Inflammatory macrophage treated with lipopolysaccharide for 4 hours (primary cell): ENCODE measurements at places on chromosomes 11 and 22.

DNA sequence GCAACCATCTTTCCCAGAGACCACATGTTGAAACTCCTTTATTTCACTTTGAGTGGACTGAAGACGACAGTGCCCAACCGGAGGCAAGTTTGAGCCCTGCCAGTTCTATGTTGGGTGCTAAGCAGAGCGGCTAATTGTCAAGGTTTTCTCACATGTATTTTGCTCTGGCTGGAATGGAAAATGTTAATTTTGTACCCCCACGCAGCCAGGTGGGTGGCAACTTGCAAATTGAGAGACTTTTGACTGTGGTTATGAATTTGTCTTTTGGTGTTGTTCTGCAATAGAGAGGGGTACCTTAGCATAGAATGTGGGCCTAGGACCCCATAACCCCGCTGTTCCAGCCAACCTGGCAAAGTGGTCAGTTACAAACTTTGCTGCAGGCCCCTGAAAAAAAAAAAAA is 42.5 kb upstream of the SLC5A12 start:
- no peak for DNase-seq

DNA sequence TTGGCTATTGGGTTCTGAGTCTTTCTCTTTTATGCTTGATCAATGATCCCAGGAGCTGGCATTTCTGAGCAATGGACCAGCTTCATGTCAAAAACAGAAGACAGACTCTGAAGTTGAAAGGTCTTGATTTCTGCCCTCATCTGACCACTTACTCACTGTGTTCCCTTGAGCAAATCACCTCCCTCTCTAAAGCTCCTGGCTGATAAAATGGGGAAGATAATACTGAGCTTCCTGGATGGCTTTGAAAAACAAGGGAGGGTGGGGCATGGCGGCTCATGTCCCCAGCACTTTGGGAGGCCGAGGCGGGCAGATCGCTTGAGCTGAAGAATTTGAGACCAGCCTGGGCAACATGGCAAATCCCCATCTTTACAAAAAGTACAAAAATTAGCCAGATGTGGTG is 6.4 kb downstream of the FAM83F start:
- DNase-seq: no peak

GRCh38 chr11:47440054-47440476 is 8.9 kb downstream of the RAPSN start:
- no peak for DNase-seq

- DNase-seq: no peak
These were observed 1266.8 kb downstream of the BRD1 start for GRCh38 chr22:48560836-48561235.
